Left renal cortex interstitium (tissue), 4 donors: ENCODE measurements at places on chromosomes 5 and 9. TPM values are rescaled to one million over a fixed set of nuclear protein-coding genes. Genes with fewer than 3 reads are reported as not detected.

Gene SQSTM1
- 119 TPM for polyA plus RNA-seq

Gene IL5
- polyA plus RNA-seq: 0.62 TPM

Gene SLC1A3
- polyA plus RNA-seq: 2.2 TPM

Gene RGS7BP
- 7.3 TPM for polyA plus RNA-seq

Gene GGTA1
- 6.2 TPM for polyA plus RNA-seq

Gene ZNF618
- polyA plus RNA-seq: 49.7 TPM

Gene ALDH1A1
- polyA plus RNA-seq: 258 TPM

Gene SLC12A2
- 37.1 TPM for polyA plus RNA-seq

Gene C5orf46
- polyA plus RNA-seq: not detected

Gene CLIC3
- 0.49 TPM for polyA plus RNA-seq

Gene TTC23L
- polyA plus RNA-seq: 3.5 TPM

Gene FPGS
- polyA plus RNA-seq: 40.7 TPM

Gene SLC44A1
- polyA plus RNA-seq: 48.3 TPM

Gene TMEM215
- 0.20 TPM for polyA plus RNA-seq
